ENCODE measurements at places on chromosomes 5 and 9. TPM values are rescaled to one million over a fixed set of nuclear protein-coding genes. Genes with fewer than 3 reads are reported as not detected.

The SV2C gene
- total RNA-seq, result 0.20 TPM

The CNTFR gene
- total RNA-seq, result 23.0 TPM

The ADGRD2 gene
- total RNA-seq, result not detected

- DNase-seq, result no peak
Observed at GRCh38 chr9:26131886-26132285, 453.6 kb upstream of the TUSC1 start.

- no peak for DNase-seq
Observed at GRCh38 chr5:154308443-154309370, 118.2 kb downstream of the GALNT10 start.

DNA sequence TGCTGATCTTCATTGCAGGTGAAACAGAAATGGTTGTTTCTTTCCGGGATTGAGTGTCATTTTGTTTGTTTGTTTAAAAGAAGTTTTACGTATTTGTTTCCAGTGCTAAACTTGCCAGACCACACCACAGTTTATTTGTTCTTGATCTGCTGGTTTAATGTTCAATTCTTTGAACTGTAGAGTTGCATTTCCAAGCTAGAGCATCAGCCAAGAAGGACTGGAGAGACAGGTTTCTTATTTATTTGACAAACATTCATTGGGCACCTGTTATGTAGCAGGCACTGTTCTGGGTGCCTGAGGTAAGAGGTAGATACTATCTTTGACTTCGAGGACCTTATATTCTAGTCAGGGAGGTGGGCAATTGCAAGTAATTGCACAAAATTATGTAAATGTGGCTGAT, 45.0 kb downstream of the MCCC2 start:
- DNase-seq, result no peak

DNA sequence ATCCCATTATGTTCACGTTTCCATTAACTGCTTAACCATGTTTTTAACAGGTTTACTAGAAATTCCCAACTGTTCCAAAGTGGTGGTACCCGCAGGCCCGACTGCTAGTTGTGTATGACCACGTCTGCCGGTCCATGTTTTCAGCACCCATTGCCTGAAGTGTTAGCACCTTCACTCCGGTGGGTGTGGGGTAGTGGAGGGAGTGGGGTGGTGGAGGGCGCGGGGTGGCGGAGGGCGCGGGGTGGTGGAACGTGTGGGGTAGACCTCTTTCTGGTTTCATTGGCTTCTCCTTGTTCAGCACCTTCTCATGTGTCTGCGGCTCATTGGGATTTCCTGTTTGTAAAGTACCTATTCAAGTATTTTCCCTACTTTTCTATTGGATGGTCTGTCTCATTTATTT, 37.7 kb downstream of the TPPP start:
- peak; percentile 3 for DNase-seq
